ENCODE measurements at places on chromosomes 5 and 9. TPM values are rescaled to one million over a fixed set of nuclear protein-coding genes. Genes with fewer than 3 reads are reported as not detected.

- no peak for DNase-seq
Observed at GRCh38 chr5:82336226-82336958, 58.2 kb upstream of the RPS23 start.

DNA sequence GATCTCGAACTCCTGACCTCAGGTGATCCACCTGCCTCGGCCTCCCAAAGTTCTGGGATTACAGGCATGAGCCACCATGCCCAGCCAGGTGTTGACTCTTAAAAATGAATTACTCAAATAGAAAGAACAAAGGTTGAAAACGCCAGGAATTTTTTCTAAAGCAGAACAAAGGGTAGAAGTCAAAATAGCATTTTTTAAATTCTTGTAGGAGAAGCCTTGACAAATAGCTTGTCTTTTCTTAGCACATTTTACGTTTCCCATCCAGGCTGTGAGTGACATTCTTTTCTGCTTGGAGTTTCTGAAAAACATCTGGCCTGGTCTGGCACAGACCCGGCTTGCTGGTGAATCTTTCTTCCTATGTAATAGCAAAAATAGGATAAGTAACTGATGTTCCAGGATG is 169.4 kb upstream of the ZNF462 start:
- no peak for DNase-seq

Gene TNFSF8
- total RNA-seq = 3.7 TPM

DNA sequence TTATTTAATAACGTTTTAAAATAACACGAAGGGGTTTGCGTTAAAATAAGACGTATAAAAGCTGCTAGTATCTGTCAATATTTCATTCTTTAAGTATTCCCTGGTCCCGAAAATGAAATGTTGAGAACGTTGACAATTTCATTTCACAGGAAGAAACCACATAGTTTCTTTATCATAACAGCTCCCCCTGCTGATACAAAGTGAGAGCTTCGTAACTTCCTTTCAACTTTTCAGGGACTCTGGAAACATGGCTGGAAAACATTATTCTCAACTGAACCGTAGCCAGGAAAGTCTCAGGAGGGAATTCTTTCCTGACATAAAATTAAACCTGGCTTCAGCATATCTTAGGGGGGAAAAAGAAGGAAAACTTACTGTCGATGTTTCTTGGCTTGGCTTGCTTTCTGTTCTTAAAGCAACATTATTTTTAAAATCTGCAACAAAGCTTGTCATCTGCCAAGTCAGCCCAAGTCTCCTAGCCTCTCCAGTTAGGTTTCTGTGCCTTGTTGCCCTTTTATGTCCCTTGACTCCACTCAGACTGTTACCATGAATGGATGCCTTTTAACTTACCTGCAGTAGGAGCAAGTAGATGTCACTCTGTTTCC is 122.9 kb upstream of the DAB2 start:
- no peak for DNase-seq

GRCh38 chr9:137029058-137029936 is 1.3 kb upstream of the ABCA2 start:
- DNase-seq = peak; percentile 92

- DNase-seq = no peak
Observed at GRCh38 chr9:2174911-2175310, 159.8 kb downstream of the SMARCA2 start.

DNA sequence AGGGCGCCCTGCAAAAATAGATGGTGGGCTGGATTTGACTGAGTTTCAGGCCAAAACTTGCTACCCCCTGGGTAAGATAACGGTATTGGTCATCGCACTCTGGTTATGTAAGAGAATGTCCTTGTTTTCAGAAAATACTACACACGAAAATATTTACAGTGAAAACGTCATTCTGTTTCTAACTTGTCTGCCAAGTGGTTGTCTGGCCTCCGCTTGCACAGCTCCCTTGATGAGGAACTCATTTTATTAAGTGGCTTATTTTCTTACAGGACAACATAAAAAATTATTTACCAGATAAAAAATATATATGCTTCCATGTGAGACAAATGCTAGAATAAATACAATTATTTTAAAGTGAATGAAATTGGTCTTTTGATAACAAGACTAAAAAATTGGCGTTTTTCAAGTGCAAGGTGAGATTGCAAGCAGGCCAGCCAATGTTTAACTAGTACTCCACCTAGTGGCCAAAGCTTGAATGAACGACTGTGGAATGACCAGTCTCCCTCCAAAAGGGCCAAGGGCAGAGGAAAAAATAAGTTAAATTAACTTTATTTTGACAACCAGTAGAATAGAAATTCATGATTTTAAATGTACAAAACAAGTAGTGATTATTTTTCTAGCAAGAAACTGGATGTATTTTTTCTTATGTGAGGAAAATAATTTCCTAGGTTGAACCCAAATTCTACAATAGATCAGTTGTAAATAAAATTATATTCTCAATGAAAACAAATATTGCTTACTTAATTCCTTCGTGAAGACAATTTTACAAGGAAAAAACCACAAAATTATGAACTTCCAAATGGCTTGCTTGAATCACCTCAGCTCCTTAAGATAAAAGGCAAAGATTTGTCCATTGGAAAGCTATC is 93.2 kb downstream of the ZFAND5 start:
- no peak for DNase-seq

All from aorta (tissue), 5 donors.